ENCODE measurements at places on chromosomes 13 and 19. TPM values are rescaled to one million over a fixed set of nuclear protein-coding genes. Genes with fewer than 3 reads are reported as not detected.

DNA sequence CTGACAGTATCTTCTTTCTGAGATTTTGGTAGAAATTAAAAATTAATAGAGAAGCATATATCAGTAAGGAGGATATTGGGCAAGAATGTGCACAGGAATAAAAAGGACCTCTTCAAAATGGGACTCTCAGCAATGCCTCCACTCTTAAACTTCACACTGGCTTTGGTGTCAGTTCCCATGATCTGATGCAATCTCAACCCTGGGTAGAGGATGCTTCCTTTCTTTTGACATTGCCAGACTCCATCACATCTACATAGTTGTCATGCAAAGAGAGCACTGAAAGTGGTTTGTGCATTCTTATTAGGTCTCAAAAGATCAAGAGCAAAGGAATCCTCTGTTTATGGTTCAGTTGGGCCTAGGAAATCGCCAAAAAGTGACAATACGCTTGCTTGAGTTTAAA, 26.3 kb downstream of the STARD13 start:
- no peaks in the 10 kb centered on the region for H3K36me3 ChIP-seq
- no peak overlapping the region for H3K4me3 ChIP-seq
- peak overlapping the region; percentile 67 for H3K27ac ChIP-seq
- peaks cover 40% of the 10 kb centered on the region for H3K4me1 ChIP-seq
- DNase-seq = no peak

DNA sequence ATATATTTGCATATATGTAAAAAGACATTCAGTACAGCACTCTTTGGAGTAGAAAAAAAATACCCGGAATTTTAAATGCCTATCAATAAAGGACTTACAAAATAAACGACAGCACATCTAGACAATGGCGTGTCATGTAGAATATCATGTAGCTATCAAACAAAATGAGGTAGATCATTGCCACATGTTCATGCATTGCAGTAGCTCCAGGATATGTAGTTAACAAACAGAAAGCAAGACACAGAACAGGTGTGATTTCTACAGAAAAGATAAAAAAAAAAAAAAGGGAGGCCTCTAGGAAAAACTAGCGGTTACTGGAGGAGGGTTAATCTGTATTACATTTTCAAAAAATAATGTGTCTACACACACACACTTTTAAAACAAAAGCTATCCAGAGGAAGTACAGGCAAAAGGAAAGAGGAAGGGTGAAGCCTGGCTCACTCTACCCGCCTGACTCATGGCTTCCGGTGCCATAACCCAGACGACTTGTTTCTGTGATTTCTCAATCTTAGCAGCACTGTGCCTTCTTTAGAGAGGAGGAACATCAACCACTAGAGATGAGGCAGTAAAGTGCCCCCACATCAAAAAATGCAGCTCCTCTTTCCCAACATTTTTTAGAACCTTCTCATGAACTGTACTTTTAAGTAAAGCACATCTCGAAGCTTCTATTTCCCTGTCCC, 6.9 kb downstream of the KCTD12 start:
- peak overlapping the region; percentile 49 for H3K27ac ChIP-seq
- H3K36me3 ChIP-seq = no peaks in the 10 kb centered on the region
- DNase-seq = peak; percentile 84
- H3K4me1 ChIP-seq = peaks cover 49% of the 10 kb centered on the region
- H3K27me3 ChIP-seq = no peaks in the 10 kb centered on the region

DNA sequence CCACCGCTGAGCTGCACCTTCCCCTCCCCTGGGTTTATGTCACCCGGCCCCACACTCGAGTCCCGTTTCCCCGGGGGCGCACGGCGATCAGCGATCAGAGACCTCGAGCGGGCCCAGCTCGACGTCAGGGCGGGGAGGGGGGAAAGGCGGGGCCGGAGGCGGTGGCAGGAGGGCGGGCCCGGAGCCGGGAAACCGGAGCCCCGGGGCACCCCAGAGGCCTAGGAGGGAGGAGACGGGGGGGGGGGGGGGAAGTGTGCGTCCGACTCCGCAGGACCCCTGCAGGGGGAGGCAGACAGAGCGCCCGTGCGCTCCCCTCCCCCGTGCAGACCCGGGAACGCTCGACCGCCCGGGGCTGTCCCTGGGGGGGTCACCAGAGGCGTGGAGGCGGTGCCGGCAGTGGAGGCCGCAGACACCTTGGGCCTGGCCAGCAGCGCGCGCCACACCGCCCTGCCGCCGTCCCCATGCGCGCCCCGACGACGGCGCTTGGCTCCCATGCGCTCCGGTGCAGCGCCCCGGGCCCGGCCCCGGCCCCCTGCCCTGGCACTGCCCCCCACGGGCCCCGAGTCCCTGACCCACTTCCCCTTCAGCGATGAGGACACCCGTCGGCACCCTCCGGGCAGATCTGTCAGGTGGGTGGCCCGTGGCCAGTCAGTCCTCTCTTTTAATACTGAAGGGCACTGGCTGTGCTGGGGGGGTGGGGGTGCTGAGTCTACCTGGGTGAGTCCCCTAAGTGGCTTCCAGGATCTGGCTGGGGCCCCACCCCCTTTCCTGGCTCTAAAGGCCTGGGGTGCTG, 11.8 kb downstream of the PDE4A start:
- H3K4me1 ChIP-seq = peaks cover 26% of the 10 kb centered on the region
- DNase-seq = peak; percentile 82
- peak overlapping the region; percentile 62 for H3K4me3 ChIP-seq

DNA sequence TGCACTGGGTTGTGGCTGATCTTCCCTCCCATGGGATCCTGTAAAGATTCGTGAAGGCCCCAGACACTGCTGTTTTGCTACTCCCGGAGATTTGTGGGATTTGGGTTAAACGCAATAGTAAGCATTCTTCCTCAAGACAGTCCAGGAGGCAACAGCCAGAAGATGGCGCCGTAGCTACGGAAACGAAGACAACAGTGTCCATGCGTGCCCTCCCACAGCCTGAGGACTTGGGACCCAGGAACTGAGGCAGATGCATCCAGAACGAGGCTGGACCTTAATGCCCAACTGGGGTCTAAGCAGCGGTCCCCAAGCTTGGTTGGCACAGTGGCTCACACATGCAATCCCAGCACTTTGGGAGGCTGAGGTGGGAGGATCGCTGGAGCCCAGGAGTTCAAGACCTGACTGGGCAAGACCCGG, 57.6 kb upstream of the ZNF507 start:
- no peaks in the 10 kb centered on the region for H3K36me3 ChIP-seq
- no peak overlapping the region for H3K27ac ChIP-seq
- H3K4me3 ChIP-seq = no peak overlapping the region
- H3K4me1 ChIP-seq = peaks cover 4% of the 10 kb centered on the region
- DNase-seq = peak; percentile 86
- H3K27me3 ChIP-seq = peaks cover 4% of the 10 kb centered on the region

DNA sequence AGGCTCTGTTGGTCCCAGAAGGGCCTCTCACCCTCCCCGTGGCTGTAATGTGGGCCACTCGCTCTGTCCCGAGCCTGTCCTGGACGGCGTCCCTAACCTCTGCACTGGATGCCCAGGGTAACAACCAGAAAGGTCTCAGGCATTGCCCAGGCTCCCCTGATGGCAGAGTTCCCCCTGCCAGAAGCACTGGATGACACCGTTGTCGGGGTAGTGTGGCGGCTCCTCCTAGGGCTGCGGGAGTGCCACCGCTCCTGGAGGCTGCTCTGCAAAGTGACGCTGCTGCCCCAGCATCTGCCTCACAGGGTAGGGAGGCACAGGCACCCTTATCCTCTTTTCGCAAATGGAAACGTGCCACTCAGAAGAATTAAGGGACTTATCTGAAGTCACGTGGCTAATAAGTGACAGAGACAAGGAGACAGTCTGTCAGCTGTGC, 32.0 kb downstream of the MPHOSPH8 start:
- no peaks in the 10 kb centered on the region for H3K27me3 ChIP-seq
- H3K4me1 ChIP-seq = no peaks in the 10 kb centered on the region
- no peak for DNase-seq
- H3K4me3 ChIP-seq = no peak overlapping the region
- no peak overlapping the region for H3K27ac ChIP-seq

GRCh38 chr13:110463156-110463555, 98.4 kb downstream of the RAB20 start:
- H3K36me3 ChIP-seq = peaks cover 29% of the 10 kb centered on the region
- H3K27ac ChIP-seq = no peak overlapping the region
- no peaks in the 10 kb centered on the region for H3K27me3 ChIP-seq

DNA sequence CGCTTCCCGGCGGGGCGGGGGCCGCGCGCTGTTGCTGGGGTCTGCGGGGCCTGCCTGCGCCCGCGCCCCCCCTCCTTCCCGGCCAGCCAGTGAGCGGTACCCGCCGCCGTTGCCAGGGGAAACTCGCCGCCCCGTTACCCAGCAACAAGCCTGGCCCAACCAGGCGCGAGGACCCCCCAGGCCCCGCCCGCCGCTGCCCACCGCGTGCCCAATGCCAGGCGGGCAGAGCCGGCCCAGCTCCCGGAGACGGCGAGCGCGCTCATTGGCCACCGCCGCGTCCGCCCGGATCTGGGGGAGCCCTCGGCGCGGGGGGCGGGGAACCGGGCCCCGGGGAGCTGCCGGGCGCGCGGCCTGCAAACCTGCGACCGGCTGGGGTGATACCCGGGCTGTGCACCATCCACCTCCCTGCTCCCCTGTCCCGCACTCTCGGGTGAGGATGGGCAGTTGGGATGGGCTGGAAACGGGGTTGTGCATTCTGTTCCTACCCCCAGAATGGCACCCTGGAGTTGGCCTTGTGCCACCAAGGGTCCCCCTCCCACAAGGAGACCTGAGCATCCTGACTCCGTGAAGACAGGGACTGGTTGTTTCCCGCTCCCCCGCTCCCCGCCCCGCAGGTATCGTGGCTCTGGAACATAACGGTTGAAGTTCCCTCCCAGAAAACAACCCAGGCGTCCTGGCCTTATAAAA, 8.8 kb upstream of the BBC3 start:
- no peaks in the 10 kb centered on the region for H3K36me3 ChIP-seq
- peaks cover 46% of the 10 kb centered on the region for H3K4me1 ChIP-seq

GRCh38 chr13:44437356-44438233, 64.0 kb downstream of the SERP2 start:
- H3K27ac ChIP-seq = peak overlapping the region; percentile 96
- peaks cover 17% of the 10 kb centered on the region for H3K36me3 ChIP-seq
- peak overlapping the region; percentile 80 for H3K4me3 ChIP-seq
- peaks cover 32% of the 10 kb centered on the region for H3K4me1 ChIP-seq
- DNase-seq = no peak

GRCh38 chr13:39052944-39053343, 14.7 kb downstream of the NHLRC3 start:
- H3K27me3 ChIP-seq = no peaks in the 10 kb centered on the region
- H3K27ac ChIP-seq = no peak overlapping the region

GRCh38 chr13:33242984-33243617, 42.5 kb downstream of the STARD13 start:
- H3K27me3 ChIP-seq = no peaks in the 10 kb centered on the region
- H3K4me3 ChIP-seq = no peak overlapping the region
- H3K4me1 ChIP-seq = no peaks in the 10 kb centered on the region
- H3K36me3 ChIP-seq = no peaks in the 10 kb centered on the region

DNA sequence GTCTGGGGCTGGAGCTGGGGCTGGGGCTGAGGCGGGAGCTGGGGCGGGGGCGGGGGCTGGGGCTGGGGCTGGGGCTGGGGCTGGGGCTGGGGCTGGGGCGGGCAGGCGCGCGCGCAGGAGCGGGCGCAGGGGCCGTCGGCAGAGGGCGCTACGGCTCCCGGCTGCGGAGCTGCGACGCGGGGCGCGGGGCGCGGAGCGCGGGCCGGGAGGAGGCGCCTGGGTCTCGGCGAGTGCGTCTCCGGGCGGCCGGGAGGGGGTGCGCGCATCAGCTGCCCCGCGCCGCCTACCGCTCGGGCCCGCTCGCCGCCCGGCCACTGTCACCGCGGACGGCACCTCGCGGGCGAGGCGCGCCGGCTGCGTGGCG, 422 bp upstream of the MTUS2 start:
- peaks cover 16% of the 10 kb centered on the region for H3K4me1 ChIP-seq
- H3K27ac ChIP-seq = no peak overlapping the region
- H3K36me3 ChIP-seq = no peaks in the 10 kb centered on the region
- no peak for DNase-seq
- peaks cover 72% of the 10 kb centered on the region for H3K27me3 ChIP-seq

DNA sequence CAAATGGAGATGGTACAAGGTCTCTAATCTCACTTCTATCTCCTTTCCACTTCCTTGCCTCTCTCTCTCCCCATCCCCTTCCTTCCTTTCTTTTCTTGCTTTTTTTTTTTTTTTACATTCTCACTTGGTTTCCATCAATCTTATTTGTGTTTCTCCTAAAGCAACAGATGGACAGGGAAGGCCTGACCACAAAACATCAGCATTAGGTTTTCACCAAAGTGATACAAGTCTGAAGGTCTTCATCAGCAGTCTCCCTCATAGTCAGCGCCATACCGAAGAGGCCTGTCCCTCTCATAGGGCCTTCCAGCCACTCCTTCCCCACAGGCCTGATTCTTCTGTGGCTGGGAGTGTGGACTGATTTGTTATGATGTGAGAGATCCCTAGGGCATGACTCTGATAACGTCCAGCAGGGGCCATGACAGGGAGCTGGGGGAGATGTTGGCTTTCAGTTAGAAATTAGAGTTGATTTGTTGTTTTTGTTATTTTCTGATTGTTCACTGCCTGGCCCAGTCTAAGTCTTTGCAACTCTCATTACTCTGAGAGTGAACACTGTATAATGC, 158.7 kb downstream of the SLC7A1 start:
- H3K27ac ChIP-seq = no peak overlapping the region
- no peak overlapping the region for H3K4me3 ChIP-seq
- peaks cover 12% of the 10 kb centered on the region for H3K4me1 ChIP-seq
- no peaks in the 10 kb centered on the region for H3K27me3 ChIP-seq
- no peaks in the 10 kb centered on the region for H3K36me3 ChIP-seq

RASL11A gene
- 17.5 TPM for total RNA-seq

CD209 gene
- 0.32 TPM for total RNA-seq

MAST1 gene
- total RNA-seq = 5.3 TPM

WDR88 gene
- total RNA-seq = not detected

UPK1A gene
- 6.8 TPM for total RNA-seq
